SW 1271 (cell line): ENCODE measurements at places on chromosomes 6 and 20.

GRCh38 chr6:107357842-107358241 lies 101.5 kb downstream of the PDSS2 start:
- no peak for DNase-seq

GRCh38 chr6:80196906-80197305 lies 90.4 kb downstream of the BCKDHB start:
- DNase-seq = no peak

DNA sequence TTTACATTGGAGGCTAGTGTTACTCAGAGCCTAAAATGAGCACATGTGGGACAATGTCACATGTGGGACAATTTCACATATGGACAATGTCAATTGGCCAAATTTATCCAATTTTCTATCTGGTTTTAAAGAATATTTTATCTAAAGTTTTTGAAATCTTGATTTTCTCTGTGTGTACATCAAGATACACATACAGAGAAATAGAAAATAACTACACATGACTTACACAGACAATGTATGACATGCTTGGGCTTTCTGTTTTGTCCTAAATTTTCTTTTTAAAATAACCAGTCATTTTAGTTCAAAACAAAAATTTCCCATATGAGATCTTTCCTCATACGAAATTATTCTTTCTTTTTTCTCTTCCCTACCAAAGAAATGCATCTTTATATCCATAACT lies 24.6 kb downstream of the GGTLC1 start:
- DNase-seq = no peak

DNA sequence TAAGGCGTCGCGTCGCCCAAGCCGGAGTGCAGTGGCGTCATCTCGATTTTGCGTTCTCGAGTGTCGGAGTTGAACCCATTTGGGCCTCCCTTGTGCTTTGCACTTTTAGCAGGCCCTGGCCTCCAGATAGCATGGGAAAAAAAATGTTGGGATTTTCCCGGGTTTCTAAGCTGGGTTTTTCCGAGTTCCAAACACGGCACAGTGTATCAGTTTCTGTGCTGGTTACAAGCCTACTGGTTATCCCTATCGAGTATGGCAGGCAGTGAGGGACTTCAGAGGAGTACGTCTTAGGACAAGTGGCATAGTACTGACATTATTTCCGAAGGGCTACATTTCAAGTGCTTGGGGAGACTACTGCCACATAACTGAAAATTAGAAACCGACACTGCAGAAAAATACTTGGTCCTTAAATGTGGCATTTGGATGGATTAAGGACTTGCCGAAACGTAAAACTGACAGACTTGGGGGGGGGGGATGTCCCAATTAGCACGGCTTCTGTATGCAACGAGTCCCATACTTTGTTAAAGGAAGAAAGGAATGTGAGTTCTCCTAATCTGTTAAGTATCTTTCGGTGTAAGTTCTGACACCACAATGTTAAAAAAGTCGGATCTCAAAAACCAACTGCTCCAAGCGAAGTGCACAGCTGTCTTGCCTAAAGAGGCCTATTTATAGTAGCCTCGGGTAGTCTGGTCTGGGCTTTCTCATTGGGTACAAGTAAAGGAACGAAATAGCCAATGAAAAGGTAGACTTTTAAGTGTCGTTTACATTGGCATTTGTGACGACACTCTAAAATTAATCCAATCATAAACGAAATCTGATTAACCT lies 70.2 kb downstream of the HFE start:
- DNase-seq = peak; percentile 98

DNA sequence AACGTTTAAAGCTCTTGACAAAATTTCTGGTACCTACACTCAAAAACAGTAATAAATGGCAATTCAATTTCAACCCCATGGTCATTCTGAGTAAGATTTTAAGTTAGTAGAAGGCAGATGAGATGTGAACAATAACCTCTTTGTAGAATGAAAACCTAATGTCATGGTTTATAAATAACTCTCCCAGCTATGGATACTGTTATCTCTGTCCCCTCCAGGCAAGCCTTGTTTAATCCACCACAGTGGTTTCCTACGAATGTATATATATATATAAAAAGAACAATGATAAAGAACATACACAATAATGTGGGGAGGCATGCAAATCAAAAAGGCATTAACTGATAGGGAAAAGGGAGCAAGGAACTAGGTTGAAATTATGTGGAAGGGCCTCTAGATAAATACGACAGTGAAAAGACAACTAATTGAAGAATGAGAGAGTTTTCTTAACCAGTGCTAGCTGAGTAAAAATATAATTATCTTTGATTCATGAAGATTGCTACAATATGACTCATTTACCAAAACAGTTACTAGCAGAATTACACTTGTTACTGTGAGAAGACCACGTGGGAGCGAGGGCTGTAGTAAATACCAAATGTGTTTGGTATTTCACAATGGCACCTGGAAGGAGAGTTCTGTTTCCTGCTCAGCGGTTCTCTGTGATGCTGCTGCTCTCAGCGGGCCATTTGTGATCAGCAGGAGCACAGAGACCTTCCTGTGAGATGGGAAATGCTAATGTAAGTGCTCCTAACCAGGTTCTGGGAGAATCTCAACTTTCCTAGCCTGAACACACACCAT lies 173.7 kb downstream of the MBOAT1 start:
- DNase-seq = no peak

- DNase-seq = no peak
These were observed 68.7 kb upstream of the FBXO30 start for GRCh38 chr6:145883263-145883662.

DNA sequence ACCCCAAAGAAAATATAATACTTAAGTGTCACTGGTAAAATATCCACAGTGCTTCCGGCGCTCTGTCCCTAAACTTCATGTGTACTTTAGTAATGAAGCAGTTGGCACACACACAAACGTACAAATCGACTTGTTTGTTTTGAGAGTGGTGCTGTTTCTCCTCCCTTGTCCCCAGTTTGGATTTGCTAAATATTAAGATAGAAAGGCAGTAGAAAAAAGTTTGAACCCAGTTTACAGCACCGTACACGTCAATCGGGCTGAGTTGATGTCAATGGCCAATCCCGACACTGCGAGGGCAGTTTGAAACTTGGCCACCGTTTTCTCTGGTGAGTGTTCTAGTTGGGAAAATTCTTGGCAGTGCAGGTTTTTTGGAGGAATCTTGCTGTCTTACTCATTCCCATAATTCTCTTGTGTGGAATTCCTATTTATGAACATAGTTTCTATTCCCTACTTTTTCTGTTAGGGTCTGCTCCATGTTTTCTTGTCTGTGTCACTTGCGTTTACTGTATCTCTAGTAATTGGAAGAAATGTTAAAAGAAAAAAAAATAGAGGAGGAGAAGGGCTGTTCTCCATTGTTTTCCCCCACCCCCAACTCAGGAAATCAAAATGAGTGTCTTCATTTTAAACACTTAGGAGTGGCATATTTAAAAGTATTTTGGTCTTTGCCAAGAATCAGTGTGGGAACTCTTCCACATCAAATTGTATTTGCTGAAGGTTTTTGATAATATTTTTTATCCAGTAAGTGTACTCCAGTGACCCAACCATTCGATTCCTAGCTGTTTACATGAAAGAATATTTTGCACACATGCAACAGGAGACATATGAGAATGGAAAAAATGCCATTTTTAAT lies 72.3 kb downstream of the OR2B2 start:
- peak; percentile 55 for DNase-seq

DNA sequence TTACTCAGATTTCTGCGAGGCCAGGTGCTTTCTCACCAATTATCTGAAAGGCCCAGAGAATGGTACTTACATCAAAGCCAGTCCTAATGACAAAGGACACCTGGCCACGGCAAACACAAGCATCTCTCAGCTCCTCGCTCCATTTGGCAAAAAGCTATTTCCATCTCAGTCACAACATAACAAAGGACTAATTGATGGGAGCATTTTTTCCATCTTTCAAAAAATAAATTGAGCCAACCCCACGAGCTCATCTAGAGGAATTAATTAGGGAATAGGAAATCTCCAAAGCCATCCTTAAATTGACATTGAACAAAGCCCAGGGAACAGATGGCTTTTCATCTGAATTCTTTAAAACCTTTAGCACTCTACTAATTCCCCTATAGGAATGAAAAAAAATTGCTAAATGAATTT lies 236.7 kb downstream of the HAO1 start:
- DNase-seq = no peak

- DNase-seq = no peak
These were observed 795.1 kb upstream of the HS3ST5 start for GRCh38 chr6:115137910-115138309.

DNA sequence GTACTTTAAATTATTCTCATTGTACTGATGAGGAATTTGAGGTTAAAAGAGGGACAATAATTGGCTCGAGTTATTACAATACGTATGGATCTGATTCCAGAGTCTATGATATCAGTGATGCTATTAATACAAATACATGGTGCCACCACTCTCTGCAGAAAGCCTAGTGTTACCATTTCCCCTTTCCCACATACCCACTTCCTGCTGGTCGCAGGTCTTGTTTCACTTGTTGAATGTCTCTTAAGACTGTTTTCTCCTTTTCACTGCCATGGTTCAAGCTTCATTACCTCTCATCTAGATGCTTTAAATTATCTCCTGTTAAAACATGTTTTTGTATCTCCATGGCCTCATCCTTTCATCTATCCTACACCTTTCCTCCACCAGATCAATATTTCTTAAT lies 62.0 kb downstream of the FHL5 start:
- no peak for DNase-seq

GRCh38 chr6:79180052-79180451 lies 54.4 kb downstream of the HMGN3 start:
- no peak for DNase-seq

- no peak for DNase-seq
These were observed 41.2 kb downstream of the IGF2R start for GRCh38 chr6:160010067-160010466.

DNA sequence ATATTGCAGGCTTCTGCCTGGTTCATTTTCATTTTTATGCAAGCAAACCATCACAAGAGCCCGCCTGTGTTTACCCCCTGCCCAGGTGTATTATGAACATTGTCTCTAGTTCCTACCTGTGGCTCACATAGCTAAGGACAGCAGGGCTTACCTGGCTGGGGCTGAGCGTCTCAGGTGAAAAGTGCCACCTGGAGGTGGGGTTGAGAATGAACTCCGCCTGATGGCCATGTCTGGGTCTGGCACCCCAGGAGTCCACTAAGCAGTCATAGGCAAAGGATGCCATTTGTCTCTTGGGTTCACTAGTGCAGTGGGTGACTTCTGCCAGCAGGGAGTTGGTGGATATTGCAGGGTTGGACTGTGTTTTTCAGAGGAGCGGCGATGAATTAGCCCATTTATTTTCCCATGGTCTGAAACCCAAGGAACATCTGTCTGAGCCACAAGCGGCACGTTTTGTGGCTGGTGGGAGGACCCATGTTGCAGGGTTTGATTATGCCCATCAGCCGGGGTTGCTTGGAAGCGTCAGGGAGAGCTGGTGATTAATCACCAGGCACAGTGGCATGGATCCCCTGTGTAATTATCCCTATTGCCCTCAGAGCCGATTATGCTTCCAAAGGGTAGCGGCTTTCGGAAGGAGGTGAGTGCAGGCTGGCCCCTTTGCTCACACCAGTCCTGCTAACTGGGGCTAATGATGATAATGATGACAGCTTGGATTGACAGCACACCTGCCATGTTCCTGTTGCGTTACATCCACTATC lies 92.1 kb downstream of the CDH26 start:
- DNase-seq = no peak
